ENCODE measurements at places on chromosomes 6 and 20.
A peak's percentile ranks its signal among the peaks of the same experiment; 100 is the strongest.

GRCh38 chr6:118618676-118619377 is 32.6 kb downstream of the CEP85L start:
- peak; percentile 72 for DNase-seq

DNA sequence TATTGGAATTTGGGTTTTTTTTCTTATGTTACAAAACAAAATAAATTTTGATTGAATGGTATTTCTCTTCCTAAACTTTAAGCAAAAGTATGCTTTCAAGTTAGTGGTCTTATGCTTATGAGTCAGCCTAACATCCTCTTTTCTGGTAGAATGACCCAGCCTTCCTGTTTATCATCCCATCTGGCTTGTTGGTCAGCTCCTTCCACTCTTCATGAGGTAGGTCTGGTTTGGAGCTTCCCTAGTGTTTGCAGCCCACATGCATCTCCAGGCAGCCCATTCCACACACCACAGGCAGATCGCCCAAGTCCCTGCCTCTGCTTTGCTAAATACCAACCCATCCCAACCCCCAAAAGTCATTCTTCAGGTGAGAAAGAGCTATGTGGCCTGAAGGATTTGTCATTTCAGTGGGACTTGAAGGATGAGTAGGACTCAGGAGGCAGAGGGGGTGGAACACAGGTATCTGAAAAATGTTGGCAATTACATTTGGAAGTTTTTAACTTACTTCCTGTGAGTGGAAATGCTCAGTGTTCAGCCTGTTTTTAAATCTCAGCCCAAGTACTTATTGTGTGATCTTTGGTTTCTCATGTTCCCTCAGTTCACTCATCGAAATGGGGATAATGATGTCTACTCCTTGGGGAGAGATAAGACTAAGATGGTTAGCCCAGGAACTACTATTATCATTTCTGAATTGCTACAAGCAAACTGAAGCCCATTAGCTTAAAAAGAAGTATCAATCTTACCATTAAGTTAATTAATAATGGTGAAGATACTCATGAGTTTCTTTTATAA is 294.0 kb downstream of the ADGB start:
- no peak for DNase-seq

GRCh38 chr6:35677456-35677855 is 11.3 kb downstream of the FKBP5 start:
- DNase-seq, result no peak

- DNase-seq, result no peak
Observed at GRCh38 chr6:11008821-11009220, 35.3 kb downstream of the ELOVL2 start.

DNA sequence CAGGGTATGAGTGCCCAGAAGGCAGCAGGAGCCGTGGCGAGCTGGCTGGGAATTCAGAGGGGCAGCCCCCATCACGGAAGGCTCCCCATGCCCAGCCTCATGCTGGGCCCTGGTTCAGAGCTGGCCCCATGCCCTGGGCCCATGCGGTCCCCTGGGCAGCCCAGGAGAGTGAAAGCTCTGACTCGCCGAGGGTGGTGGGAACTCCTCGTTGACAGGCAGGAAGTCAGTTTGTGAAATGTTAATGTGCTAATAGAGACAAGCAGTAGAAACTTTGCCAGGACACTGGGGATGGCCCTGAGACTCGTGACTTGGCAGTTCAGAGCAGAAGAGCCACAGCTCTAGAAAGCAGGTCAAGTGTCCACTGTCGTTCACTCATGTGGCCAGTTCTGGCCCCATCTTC is 353.0 kb downstream of the TAF4 start:
- DNase-seq, result no peak
